ENCODE measurements at places on chromosomes 13 and 19. TPM values are rescaled to one million over a fixed set of nuclear protein-coding genes. Genes with fewer than 3 reads are reported as not detected.

Gene PDX1
- not detected for total RNA-seq

Gene CD37
- 8.5 TPM for total RNA-seq

Gene ILF3
- 122 TPM for total RNA-seq

Gene GJA3
- total RNA-seq: not detected

Gene PROZ
- not detected for total RNA-seq

Gene IRGC
- not detected for total RNA-seq

Gene ZNF470
- total RNA-seq: 2.6 TPM

Gene GADD45B
- 74.0 TPM for total RNA-seq

Gene PSG11
- total RNA-seq: not detected

Gene CADM4
- 28.3 TPM for total RNA-seq

Gene CYP2F1
- not detected for total RNA-seq

Gene CEBPA
- total RNA-seq: 228 TPM
